ENCODE measurements at places on chromosomes 11 and 22. TPM values are rescaled to one million over a fixed set of nuclear protein-coding genes. Genes with fewer than 3 reads are reported as not detected.

- DNase-seq: no peak
These were observed 33.1 kb upstream of the SEPTIN5 start for GRCh38 chr22:19680911-19681862.

DNA sequence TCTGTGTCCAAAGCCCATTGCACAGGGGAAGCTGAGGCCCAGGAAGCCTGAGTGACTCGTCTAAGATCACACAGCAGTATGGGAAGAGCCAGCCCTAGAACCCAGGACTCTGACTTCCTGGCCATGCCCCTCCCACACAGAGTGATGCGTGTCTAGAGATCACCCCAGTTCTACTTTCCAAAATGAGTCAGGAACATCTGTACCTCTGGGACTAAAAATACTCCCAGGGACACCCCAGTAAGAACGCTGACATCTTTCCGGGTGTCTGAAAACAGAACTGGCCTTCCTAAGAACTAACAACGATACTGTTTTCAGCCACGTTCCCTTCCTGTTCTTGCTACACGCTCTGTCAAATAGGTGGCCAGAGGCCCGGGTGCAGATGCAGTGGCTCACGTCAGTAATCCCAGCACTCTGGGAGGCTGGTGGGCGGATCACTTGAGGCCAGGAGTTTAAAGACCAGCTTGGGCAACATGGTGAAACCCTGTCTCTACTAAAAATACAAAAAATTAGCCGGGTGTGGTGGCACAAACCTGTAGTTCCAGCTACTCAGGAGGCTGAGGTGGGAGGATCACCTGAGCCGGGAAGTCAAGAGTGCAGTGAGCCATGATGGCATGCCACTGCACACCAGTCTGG lies 21.7 kb upstream of the PDGFB start:
- DNase-seq: no peak

GRCh38 chr22:46064228-46064965 lies 85.9 kb upstream of the PPARA start:
- no peak for DNase-seq

GRCh38 chr22:27791159-27791858 lies 10.2 kb downstream of the MN1 start:
- no peak for DNase-seq

SPTBN2 gene
- polyA plus RNA-seq: 3.8 TPM

DNA sequence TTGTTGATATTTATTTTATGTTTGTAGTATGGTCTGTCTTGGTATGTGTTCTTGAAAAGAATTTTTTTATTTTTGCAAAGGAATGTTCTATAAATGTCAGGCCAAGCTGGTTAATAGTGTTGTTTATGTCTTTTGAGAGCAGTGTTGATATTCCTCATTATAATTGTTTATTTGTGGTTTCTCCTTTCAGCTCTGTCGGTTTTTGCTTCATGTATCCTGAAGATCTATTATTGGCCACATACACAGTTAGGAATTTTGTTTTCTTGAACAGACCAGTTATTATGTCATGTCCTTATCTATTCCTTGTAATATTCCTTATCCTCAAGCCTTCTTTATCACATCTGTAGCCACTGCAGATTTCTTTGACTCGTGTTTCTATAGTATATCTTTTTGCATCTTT lies 56.5 kb downstream of the PDHX start:
- DNase-seq: no peak

HBG2 gene
- polyA plus RNA-seq: 1.2 TPM

DNA sequence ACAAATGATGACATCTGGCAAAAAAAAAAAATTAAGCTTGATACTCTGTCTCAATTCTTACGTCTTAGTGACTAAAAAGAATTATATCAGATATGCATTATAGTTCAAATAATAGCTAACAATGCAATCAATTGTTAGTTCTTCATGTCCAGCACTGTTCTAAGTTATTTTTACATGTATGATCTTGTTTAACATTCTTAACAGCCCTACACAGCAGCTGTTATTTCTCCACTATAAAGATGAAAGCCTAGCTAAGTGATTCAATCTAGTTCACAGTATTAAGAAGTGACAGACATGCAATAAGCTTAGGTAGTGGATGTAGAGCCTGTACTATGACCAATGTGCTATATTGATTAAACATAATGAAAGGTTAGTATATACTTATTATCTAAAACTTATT lies 4.1 kb downstream of the ZNF214 start:
- DNase-seq: no peak

- no peak for DNase-seq
These were observed 356.9 kb downstream of the LARGE1 start for GRCh38 chr22:33563220-33563964.

DNHD1 gene
- polyA plus RNA-seq: 4.4 TPM

- DNase-seq: peak; percentile 72
These were observed 534.3 kb downstream of the ETS1 start for GRCh38 chr11:128052912-128053641.

DNA sequence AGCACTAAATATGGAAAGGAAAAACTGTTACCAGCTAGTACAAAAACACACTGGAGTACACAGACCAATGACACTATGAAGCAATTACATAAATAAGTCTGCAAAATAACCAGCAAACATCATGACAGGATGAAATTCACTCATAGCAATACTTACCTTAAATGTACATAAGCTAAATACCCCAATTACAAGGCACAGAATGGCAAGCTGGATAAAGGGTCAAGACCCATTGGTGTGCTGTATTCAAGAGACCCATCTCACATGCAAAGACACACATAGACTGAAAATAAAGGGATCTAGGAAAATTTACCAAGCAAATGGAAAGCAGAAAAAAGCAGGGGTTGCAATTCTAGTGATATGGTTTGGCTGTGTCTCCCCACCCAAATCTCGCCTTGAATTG lies 44.0 kb upstream of the CALCA start:
- DNase-seq: no peak

- DNase-seq: no peak
These were observed 13.2 kb upstream of the AMPD3 start for GRCh38 chr11:10441652-10442503.

GRCh38 chr11:66465373-66466224 lies 1.1 kb upstream of the PELI3 start:
- DNase-seq: peak; percentile 9

GRCh38 chr11:78886616-78887015 lies 312.0 kb upstream of the NARS2 start:
- no peak for DNase-seq

TMA7B gene
- not detected for polyA plus RNA-seq

DNA sequence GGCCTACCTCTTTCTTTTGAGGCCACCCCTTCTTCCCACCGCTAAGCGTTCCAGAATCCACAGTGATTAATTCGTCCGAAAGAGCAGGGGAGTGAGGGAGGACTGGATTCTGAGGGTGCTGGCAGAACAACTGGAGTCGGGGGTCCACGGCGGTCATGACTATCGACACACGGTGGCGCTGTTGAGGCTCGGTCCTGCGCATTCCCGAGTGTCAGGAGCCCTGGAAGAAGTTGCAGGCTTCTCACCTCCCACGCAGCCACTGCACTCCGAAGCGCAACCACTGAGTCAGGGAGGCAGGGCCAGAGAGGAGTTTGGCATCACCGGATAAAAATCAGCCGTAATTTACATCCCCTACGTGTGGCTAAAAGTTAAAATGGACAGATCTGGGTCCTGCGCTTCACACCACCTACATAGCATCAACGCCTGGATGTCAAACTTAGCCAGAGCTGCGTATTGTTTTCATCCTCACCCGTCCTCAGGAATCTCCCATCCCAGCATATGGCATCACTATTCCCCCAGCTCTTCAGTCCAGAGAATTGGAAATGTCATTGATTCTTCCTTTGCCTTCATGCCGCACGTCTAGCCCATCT lies 10.7 kb upstream of the CTSF start:
- peak; percentile 69 for DNase-seq

CTSW gene
- not detected for polyA plus RNA-seq

- no peak for DNase-seq
These were observed 64.9 kb upstream of the BIRC3 start for GRCh38 chr11:102252339-102252891.

GRCh38 chr11:119204066-119204465 lies 2.1 kb upstream of the CBL start:
- DNase-seq: no peak

DNA sequence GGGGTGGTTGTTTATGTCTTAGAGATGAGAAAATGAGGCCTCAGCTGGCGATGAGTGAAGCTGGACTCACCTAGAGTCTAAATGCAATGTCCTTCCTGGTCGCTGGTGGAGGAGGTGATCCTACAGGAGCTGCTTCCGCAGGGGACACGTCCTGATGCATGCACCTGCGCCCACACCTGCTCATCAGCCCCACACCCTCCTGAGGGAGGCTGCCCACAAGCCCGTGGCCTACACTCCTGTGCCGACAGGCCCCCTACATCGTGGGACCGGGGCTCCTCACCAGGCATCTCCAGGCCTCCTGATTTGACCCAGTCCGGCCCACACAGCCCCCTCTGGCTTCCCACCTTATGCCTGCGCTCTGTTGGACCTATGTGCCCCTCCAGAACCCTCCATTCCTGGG lies 857.2 kb downstream of the TBC1D22A start:
- DNase-seq: no peak

GRCh38 chr11:35811783-35812182 lies 132.1 kb upstream of the LDLRAD3 start:
- no peak for DNase-seq

DNA sequence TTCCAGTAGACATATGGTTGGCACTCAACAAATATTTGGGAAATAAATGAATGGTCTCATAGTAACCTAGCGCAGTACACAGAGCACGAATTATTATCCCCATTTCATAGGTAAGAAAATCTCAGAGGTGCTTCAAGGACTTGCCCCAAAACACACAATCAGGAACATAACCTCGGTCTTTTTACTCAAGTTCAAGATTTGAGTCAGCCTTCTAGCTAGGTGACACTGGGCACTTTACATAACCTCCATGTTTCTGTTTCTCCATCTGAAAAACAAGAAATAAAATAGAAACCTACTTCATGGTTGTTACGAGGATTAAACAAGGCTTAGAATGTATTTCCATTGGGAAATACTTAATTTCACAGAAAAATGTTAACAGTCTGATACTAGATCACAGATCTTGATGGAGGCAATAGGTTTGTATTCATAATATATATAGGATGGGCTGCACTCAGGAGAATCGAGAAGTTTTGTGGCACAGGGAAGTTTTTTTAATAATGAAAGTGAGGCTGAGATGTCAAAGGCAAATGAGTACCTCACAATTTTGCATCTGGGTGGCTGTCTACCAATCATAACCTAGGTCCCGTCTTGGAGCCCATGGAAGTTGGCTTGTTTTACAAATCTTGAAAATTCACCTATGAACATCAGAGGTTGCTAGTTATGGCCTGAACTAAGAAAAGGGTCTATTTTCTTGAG lies 147.4 kb upstream of the ZC3H12C start:
- no peak for DNase-seq

GRCh38 chr11:134740590-134741261 lies 328.7 kb upstream of the B3GAT1 start:
- no peak for DNase-seq

- no peak for DNase-seq
These were observed 22.4 kb upstream of the PARVA start for GRCh38 chr11:12354750-12355545.

MN1 gene
- polyA plus RNA-seq: 3.7 TPM

GRCh38 chr22:26777156-26777801 lies 119.9 kb downstream of the MIAT start:
- DNase-seq: no peak

DNA sequence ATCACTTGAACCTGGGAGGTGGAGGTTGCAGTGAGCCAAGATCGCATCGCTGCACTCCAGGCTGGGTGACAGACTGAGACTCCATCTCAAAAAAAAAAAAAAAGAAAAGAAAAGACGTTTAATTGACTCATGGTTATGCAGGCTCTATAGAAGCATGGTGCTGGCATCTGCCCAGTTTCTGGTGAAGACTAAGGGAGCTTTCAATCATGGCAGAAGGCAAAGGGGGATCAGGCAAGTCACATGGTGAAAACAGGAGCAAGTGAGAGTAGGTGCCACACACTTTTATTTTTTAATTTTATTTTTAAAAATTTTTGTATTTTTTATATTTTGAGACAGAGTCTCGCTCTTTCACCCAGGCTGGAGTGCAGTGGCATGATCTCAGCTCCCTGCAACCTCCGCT lies 8.4 kb upstream of the PATZ1 start:
- no peak for DNase-seq
